ENCODE measurements at places on chromosomes 13 and 19.

DNA sequence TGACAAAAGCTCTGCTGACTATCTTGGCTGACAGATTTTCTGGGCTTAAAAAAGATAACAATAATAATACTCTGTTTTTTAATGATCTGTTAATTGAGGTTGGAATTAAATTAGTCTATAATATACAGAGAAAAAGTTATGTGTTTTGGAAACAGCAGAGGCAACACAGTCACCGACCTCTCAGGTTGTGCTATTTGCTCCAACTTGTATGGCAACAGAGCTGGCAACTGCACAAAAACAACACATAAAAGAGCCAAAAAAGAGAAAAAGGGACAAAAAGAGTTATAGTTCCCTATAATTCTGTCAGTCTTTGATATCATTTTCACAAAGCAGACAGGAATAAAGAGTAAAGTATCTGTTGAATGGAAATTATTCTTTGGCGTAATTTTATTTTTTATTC, 102.3 kb upstream of the POSTN start:
- DNase-seq = no peak

DNA sequence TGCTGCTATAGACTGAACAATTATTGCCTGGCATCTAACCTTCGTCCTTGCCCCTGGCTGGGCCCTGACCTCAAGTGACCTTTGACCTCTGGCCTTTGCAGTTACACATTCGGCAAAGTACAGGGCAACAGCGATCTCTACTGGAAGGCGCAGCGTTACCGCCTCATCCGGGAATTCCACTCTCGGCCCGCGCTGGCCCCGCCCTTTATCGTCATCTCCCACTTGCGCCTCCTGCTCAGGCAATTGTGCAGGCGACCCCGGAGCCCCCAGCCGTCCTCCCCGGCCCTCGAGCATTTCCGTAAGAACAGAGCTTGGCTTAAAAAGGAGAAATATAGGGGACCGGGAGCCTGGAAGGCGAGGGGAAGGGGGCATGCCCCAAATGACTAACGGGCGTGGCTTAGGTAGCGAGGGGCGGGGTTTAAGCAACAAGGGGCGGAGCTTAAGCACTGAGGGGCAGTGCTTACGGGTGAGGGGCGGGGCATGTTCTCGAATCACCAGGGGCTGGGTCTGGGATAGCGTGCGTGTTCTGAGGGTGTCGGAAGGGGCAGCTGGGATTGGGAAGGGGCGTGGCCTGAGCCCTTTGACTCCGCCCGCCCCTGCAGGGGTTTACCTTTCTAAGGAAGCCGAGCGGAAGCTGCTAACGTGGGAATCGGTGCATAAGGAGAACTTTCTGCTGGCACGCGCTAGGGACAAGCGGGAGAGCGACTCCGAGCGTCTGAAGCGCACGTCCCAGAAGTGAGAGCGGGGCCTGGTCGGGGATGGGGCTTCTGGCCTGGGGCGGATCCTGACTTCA, 52.7 kb downstream of the TRPM4 start:
- DNase-seq = no peak

DNA sequence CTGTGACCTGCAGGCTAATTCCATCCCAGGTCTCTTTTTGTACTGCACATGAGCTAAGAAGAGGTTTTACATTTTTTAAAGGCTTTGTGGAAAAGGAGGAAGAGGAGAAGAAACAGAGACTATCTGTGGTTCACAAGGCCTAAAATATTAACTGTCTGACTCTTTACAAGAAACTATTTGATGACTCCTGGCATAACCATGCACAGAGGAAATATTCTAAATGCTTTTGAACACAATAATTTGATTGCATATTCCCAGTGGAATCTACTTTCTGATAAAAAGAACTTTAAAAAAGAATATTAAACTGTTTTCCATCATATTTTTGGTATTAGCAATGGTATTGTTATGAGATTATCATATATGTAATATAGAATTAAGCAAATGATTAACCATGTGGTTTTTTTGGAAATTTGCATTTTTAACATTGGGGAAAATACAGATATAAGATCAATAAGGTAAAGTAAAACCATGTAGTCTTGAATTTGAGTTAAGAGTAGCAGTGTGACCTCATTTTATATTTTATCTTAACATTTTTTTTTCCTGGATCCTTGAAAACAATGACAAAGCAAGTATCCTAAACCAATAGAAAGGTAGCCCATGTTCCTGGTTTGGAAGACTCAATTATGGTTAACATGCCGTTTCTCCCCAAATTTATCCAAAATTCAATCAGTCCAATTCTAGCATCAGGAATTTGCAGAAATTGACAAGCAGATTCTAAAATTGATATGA, 251.0 kb downstream of the UQCRFS1 start:
- no peak for DNase-seq

DNA sequence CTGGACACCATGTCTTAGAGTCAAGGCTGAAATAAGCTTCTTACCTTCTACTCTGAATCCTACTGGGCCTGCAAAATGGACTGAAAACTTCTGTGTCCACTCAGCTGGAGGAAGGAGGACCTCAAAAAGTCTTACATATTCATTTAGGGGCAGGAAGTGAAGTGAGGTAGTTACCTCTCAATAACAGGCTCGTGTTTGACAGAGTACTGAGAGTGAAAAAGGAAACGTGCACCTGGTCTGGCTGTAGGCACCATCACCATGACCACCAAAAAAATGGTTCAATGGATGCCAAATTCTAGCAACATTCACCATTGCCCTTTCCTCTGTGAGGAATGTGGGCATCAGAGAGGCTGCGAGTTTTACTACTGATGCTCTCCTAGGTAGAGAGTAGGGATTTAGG, 176.2 kb downstream of the RFC3 start:
- no peak for DNase-seq

DNA sequence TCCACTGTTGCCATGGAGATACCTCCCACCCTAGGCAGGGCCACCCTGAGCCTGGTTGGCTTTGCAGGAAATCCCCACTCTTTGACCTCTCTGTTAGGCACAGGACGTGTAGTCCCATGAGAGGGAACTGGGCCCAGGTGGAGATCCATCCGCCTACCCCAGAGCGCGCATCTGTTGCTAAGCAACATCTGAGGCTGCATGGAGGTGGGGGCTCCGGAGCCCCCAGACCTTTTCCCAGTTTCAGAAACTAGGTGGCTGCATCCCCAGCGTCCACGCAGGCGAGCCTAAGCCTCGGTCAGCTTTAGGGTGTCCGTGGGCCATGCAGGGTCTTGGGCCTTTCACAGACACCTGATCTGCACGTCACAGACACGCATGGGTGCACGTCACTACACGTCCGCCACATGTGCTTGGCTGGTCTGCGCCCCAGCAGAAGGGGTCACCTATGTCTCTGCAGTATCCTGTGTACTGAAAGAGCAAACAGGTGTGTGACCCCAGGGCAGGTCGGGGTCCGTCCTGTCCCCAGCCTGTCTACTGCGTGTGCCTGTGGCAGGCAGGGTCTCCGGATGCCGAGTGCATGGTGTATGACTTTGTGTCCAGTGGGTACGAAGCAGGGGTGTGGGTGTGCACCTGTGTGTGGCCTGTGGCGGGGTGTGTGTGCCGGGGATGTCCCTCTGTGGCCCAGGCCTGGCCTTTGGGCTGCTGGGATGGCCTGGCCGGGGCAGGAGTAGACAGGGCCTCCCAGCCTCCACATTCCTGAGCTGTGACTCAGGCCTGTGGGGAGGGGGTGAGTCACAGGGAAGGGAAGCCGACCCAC, 4.1 kb upstream of the CIRBP start:
- DNase-seq = no peak

GRCh38 chr19:30649934-30650614, 277.9 kb downstream of the ZNF536 start:
- DNase-seq = peak; percentile 83

DNA sequence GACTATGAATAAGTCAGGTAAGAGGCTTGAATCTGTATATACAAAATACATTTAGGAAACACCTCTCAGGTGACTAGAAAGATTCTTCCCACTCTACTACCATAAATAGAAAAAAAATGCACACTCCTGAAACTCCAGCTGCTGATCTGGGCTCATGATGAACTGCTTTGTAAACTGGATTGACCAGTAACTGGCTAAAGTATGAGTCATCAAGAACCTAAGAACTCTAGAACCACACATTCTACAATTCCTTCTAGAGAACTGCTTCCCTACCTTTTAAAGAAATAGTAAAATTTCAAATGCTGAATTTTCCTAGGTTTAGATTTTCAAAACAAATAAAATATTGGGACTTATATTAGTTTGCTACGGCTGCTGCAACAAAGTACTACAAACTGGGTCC, 55.2 kb downstream of the ELF1 start:
- no peak for DNase-seq

DNA sequence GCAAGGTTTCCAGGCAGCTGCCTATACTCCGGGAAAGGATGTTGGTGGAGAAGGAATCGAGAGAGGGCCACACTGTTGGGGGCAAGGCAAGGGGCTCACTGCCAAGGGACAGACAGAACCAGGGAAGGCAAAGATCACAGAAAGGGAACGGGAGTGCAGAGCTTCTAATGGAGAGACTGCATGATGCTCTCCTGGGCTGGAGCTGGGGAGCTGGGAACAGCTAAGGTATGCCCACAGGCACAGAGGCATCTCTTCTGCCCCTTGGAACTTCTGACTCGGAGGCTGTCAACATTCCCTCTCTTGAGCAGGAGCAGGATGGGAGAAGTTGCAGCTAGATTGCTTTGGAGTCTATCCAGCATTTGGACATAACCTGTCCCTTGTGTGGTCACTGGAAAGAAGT, 22.4 kb upstream of the FFAR2 start:
- no peak for DNase-seq
